ENCODE measurements at places on chromosomes 2 and 18. TPM values are rescaled to one million over a fixed set of nuclear protein-coding genes. Genes with fewer than 3 reads are reported as not detected.

The AKAIN1 gene
- not detected for total RNA-seq

The ADAM23 gene
- 17.2 TPM for total RNA-seq

The THSD7B gene
- total RNA-seq = 1.2 TPM

The STK16 gene
- total RNA-seq = 19.9 TPM

The CERKL gene
- 0.25 TPM for total RNA-seq

The NRP2 gene
- 32.0 TPM for total RNA-seq

The TEKT4 gene
- not detected for total RNA-seq

Data from neural progenitor cell (in vitro differentiated cells).